ENCODE measurements at places on chromosomes 7 and 10.
A peak's percentile ranks its signal among the peaks of the same experiment; 100 is the strongest.

DNA sequence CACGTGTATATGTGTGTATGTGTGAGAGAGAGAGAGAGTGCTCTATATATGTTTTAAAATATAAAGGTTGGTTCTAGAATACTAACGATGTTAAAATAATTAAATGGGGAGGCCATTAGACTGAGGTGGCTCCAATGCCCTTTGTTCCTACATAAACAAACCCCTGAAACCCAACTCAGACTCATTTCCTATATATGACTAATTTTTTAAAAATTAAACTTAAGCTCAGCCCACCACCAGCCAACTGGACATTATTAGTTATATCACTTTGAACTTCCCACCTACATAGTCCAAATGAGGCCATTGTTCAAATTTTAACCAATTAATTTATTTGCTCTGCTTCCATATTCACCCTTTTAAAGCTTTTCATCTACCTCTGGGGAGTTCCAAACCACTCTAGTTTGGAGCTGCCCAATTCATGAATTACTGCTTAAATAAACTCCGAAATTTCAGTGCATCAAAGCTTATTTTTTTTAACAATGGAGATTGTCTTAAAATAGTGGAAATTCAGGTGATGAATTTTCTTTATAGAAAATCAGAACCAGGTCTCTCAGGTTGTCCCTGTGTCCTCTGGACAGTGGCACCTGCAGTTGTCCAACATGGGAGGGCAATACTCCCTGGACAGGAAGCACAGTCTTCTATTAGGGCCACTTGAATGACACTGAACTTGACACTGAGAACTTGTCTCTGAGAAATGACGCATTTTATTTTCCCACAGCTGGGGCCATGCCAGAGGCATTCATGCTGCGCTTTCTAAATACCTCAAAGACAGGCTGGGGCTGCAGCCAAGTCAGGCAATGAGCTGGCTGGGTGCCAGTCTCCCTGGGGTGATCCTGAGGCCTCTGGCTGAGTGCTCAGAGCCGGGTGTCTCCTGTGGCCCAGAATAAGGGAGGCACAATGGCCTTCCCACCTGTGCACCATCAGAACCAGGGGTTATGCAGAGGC, 109.5 kb upstream of the TMEM72 start:
- peak; percentile 54 for DNase-seq

DNA sequence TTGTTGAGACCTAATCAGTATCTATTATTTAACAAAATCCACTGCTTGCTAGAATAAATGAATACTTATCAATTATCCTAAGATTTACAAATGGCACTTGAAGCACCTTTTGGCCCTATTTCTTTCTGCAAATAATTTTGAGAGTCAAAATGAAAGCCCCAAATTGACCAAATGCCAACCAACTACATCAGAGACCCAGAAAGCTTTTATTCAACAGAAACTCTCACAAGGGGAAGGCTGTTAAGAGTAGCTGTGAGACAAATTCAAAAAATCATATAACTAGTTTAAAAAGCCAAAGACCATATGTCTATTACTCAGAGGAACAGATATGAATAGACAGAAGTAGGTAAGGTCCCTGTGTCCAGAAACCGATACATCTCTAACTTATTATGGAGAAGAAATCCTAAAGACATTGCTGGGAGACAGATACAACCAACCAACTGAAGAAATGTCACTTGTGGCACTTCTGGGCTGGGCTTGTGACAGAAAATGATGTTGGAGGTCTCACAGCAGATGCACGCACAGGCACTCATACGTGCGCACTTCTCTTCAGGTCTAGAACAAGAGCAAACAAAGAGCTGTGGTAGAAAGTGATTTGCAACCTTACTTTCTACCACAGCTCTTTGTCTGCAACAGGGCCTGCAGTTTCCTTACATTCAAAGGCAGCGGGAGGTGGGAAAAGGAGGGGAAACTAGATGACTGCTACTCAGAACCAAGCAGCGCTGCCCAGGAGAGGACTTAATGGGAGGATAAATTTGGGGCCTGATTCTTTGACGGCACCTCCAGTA, 58.6 kb upstream of the KCNIP2 start:
- DNase-seq: peak; percentile 70

GRCh38 chr10:61399406-61399805, 53.8 kb downstream of the TMEM26 start:
- DNase-seq: no peak

DNA sequence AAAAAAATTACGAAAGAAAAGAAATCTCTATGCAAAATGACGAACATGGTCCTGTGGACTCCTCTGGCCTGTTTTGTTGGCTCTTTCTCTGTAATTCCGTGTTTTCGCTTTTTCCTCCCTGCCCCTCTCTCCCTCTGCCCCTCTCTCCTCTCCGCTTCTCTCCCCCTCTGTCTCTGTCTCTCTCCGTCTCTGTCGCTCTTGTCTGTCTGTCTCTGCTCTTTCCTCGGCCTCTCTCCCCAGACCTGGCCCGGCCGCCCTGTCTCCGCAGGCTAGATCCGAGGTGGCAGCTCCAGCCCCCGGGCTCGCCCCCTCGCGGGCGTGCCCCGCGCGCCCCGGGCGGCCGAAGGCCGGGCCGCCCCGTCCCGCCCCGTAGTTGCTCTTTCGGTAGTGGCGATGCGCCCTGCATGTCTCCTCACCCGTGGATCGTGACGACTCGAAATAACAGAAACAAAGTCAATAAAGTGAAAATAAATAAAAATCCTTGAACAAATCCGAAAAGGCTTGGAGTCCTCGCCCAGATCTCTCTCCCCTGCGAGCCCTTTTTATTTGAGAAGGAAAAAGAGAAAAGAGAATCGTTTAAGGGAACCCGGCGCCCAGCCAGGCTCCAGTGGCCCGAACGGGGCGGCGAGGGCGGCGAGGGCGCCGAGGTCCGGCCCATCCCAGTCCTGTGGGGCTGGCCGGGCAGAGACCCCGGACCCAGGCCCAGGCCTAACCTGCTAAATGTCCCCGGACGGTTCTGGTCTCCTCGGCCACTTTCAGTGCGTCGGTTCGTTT, 83.5 kb upstream of the SLF2 start:
- DNase-seq: no peak

DNA sequence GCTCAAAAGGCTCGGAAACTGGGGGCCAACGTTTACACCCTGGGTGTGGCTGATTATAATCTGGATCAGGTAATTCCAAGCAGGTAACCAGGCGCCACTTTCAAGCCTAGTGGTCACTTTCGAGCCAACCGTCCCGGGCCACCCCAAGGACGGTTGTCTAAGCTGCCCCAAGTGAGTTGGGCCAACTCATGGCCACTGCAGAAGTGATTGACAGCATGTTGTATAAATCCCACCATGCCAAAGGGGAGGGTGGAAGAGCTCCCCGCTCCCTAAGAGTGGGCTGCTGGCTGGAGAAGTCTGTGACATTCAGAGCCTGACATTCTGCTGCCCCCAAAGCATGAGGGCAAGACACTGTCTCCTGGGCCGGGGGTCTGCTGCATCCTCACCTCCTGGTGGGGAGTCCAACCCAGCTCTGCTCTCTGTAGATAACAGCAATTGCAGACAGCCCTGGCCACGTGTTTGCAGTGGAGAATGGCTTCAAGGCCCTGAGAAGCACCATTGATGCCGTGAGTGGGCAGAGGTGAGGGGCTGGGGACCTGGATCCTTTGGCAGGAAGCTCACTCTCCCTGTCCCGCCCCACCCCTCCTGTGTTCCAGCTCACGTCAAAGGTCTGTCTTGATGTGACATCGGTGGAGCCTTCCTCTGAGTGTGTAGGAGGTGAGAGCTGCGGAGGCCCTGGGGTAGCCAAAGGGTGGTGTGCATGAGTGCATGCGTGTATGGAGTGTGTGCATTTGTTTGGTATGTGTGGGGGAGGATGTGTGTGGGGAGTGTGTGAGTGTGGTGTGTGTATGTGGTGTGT, 10.8 kb downstream of the ANTXRL start:
- DNase-seq: no peak

DNA sequence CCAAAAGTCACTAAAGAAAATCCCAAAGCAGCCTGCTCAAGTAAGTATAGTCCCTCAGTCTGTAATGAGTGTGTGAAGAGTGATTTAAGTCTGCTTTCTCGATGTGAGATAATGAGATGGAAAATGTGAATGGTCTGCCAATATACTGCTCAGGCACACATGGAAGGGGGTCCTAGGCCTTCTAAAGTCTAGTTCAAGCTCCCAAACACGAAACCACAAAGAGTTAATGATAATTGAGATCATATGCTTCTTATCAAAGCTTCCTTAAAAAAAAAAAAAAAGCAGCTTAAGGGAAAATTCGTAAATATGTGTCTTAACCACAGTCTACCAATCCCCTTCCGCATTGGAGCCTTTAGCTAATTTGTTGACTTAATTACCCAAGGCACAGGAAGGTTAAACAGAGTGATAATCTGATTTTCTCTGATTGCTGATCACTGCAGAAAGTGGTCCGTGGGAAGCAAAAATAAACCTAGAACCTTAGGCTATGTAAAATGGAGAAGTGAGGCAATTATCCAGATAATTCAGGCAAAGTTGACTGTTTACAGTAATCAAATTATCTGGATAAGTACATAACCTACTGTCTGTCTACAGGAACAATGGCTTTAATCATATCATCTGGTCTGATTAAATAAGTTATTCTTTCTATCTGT, 172.9 kb downstream of the MBL2 start:
- DNase-seq: no peak

DNA sequence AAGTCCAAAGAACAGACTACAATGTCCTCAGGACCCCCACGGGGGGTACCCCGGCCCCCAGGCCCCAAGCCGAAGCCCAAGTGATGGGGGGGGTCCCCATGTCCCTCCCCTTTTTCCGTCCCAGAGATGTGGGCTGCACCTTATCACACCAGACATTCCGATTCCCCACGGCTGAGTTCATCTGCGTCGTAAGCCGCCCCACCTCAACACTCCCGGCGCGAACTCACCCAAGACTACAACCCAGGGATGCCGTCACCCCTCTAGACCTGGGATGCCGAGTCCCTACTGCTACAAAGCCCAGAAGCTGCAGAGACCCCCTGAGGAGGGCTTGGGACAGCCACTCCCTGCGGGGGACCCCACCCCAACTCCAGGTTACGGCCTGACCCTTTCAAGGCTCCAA, 14.5 kb downstream of the PDGFA start:
- no peak for DNase-seq

GRCh38 chr10:75353183-75353582, 48.4 kb downstream of the ZNF503 start:
- DNase-seq: no peak

DNA sequence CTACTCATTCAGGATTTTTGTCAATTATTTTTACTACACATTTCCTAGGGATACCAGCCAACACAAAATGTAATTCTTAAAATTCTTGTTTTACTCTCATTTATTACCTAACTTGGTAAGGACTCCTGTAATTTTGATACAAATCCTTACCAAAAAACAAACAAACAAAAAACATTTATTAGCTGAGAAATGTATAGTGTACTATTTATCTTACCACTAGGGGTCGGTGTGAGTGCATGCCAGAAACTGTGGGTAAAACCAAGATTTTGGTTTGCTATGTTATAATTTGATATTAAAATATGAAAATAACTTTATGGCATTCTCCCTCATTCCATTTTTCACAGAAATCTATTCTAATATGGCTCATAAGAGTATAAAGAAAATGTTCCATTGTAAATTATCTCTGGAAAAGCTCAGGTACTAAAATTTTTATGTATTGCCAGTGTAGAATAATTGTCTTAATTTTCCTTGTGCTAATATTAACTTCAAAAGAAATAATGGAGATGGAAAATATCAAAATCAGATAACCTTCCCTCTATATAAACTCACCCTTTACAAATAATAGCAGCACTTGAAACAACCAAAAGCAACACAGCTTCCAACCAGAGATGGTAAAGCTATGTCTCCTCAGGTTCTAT, 290.8 kb upstream of the PCDH15 start:
- no peak for DNase-seq

DNA sequence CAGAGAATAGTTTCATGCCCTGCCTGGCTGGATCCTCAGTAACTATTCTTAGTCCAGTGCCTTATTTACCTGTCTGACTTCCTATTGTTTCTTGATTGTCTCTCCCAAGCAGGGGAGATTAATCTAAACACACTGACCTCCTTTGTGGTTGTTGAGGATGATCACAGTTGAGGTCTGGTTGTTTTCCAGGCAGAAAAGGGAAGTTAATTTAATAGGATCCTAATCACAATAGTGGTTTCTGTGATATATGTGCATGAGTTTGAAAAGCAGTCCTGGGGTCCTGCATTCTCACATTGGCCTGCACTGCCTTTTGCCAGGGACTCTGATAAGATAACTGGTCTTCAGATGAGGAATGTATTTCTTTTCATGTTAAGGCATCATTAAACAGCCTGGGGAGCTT, 130.1 kb downstream of the SND1 start:
- DNase-seq: no peak

DNA sequence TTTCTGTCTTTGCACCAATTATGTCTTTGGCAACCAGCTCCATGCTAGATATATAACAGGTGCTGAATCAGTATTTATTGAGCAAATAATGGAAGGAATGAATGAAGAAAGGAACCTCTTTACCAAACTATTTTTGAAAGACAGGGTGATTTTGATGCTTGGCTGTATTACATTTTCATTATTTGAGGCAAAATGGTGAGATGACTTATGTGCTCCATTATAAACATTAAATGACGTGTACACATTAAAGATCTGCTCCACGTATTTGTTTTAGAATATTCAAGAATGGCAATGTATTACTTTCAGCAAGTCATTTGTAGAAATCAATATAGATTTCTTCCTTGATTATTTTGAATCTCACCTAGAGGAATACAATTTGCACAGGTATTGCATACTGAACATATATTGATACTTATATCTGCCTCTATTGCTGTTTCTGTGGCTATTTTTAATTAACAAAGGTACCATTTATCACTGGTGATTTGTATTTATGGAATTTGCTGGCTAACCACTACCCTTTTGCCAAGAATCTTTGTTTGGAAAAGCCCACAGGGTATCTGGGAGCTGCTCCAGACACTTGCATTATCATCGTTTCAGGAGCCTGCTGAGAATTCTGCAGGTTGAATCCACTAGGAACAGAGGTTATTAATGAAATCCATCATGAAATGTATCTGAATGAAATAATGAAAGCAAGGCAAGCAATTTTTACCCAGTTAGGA, 92.2 kb downstream of the SEMA3C start:
- DNase-seq: no peak

- DNase-seq: peak; percentile 9
These were observed 55.7 kb downstream of the GSDME start for GRCh38 chr7:24701261-24702235.

DNA sequence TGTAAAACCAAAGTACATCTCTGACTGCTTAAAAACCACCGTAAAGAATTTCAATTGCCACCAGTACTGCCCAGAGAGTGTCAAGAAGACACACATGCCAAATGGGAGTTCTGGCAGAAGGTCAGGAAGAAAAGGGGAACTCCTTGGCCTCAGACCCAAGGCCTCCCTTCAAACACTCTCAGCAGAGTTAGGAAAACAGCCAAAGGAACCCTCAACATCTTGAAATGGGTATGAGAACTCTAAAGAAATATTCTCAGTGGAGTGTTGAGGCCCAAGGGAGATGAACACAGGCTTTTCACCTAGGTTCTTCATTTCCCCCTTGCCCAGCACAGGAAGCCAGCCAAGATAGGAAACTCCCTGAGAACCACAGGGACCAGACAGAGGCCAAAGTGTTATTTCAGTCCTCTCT, 96.1 kb upstream of the ASAH2 start:
- no peak for DNase-seq

- no peak for DNase-seq
These were observed 166.2 kb downstream of the PDE1C start for GRCh38 chr7:31903962-31904361.

Measured in NCI-H345 (cell line).